Left cardiac atrium (tissue), 4 donors: ENCODE measurements at places on chromosomes 4 and X. TPM values are rescaled to one million over a fixed set of nuclear protein-coding genes. Genes with fewer than 3 reads are reported as not detected.

The MAGEC3 gene
- total RNA-seq = not detected

The TBX22 gene
- total RNA-seq = not detected

The FANCB gene
- total RNA-seq = 1.4 TPM

The PRSS12 gene
- not detected for total RNA-seq

The CT55 gene
- not detected for total RNA-seq

The GAGE2A gene
- not detected for total RNA-seq

The RRAGB gene
- total RNA-seq = 15.8 TPM

The LDB2 gene
- 30.3 TPM for total RNA-seq

The TCEAL5 gene
- total RNA-seq = 0.50 TPM

The MAGEB6 gene
- total RNA-seq = not detected

The RNF175 gene
- 7.7 TPM for total RNA-seq

DNA sequence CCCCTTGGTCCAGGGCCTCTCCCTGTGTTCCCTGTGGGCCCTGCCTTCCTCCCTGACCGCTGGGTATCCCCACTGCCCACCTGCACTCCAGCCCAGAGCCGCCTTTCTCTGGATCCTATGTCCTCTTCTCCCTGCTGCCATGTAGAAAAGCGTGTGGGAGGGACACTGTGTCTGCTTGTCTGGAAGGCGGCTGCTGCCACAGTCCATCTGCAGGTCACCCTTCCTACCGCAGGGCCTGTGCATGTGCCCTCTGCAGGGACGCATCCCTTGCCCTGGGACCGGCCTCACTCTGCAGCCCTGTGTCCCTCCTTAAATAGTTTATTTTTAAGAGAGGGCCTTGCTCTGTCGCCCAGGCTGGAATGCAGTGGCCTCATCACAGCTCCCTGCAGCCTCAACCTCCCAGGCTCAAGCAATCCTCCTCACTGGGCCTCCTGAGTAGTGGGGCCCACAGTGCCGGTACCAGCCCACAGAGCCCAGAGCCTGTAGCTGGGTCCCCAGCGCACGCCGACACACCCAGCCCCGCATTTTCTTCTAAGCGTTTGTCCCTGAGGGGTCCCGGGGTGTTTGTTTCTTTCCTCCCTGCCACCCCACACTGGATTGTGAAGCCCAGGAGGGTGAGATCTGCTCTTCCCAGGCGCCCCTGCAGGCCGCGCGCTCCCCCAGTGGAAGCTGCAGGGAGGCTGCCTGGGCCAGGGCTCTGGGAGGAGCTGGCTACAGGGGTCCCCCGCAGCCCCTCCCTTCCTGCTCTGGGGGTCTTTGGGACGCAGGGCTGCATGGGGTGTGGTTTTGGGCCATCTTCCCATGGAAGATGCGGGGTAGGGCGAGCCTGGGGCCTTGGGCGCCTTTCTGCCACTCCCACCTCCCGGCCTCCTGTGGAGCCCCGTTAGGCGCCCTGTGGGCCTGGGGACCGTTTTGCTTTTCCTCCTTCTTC is 12.8 kb upstream of the NAT8L start:
- no peak for DNase-seq

DNA sequence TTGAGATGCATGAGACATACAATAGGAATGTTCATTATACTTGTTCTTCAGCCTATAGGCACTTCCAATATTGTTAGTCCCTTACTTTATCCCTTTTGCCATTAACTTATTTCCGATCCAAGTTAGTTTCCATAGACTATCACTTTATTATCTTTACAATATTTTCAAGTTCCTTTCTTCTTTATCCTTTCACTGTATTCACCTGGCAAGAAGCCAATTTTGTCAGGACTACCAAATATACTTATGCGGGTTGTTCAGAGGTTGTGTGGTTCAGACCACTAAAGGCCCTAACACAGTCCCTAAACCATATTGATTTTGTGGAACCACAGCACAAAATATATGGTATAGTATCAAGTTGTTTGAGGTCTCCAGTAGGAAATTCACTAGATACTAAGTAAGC is 245.0 kb upstream of the HTR2C start:
- no peak for DNase-seq

DNA sequence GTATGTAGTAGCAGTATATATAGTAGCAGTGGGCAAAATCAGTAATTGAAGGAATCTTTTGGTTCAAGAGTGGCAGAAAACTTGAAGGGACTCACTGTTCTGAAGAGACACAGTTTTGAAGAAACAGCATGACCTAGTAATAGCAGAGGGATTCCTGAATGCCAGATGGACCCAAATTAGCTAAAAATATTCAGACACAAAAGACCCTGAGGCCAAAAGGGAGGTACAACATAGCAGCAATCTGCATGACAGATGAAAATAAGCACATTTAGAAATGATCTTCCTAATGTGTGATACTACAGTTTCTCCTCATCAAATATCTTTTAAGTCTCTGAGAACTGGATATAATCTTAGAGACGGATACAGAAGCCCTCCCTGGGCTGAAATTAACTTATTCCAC is 536.6 kb downstream of the PPARGC1A start:
- no peak for DNase-seq

DNA sequence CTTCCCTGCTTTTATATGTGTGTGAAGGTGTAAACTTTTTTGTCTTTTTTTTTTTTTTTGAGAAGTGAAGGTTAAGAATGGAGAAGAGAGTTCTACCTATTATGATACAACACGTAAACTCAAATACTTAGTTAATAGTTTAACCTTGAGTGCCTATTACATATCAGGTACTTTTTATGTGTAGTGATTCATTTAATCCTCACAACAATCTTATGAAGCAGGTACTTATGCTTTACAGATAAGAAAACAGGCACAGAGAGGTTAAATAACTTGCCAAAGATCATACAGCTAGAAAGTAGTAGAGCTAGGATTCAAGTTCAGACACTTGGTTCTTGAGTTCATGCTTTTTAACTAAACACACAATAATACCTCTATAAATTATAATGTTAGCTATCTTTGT is 107.4 kb downstream of the THOC2 start:
- DNase-seq = no peak

GRCh38 chr4:23959396-23960148 is 69.7 kb upstream of the PPARGC1A start:
- DNase-seq = no peak

- no peak for DNase-seq
Observed at GRCh38 chr4:158129694-158130093, 43.1 kb downstream of the GASK1B start.

GRCh38 chr4:121072224-121073003 is at the start of gene NDNF:
Gene NDNF (minus strand): TSS chr4:121072535. CDS start chr4:121045837, 26,698 bp downstream.
- peak; percentile 32 for DNase-seq

GRCh38 chr4:168511780-168512489 is 15.1 kb downstream of the PALLD start:
- DNase-seq = no peak

DNA sequence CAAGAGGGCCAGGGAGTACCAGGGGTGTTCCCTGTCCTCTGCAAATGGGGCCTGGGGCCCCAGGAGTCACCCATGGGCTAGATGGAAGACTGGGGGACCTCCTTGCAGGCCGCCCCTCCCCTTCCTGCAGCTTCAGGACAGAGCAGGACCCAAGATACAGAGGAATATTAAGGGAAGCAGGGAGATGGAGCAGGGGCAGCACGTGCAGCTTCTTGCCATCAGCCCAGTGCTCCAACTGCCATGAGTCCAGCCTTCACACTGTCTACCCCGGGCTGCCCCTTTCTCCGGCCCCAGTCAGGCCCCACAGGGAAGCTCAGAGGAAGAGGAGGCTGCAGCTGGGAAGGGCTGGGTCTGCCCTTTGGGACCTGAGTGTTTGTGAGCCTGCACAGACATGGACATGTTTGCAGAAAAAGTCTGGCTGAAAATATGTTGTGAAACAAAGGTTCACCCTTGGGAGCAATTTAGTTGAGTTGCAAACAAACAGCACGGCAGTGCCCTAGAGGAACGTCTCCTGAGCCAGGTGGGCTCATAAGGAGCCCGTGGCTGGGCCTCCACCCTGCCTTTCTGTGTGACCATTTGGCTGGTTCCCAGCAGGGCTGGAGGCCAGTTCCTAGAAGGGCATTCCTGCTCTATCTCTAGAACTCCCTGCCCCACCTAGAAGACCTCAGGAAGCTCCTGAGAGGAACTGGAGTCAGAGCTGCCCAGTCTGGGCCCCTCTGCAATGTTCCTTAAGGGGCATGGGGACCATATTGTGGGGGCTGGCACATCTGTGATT is 8.9 kb downstream of the FATE1 start:
- no peak for DNase-seq

GRCh38 chr4:89400287-89401035 is 92.9 kb upstream of the GPRIN3 start:
- no peak for DNase-seq

DNA sequence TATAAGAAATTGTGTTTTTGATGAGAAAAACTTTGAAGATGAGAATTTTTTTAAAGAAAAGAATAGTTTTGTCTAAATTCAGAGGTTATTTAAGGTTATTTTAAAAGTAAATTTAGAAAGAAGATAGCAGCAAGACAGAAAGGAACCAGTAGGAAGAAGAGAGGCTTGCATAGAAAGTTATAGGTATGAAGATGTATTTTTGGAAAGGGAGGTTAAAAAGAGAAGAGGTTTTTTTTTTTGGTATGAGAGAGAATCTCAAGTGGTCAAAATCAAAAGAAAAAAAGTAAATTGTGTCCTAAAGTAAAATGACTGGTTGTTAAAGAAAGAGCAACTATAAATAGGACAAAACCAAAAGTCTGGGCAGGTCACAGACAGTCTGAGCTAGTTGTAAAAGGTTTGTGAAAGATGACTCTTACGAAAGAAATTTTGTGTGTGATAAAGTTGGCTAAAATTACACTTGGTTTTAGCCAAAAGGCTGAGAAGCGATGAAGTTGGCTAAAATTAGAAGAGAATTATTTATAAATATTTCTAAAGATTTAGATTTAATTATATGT is 16.4 kb upstream of the EIF4E start:
- no peak for DNase-seq

- DNase-seq = no peak
Observed at GRCh38 chrX:31209005-31209628, 137.3 kb upstream of the FTHL17 start.

GRCh38 chr4:6834867-6835266 is 52.3 kb downstream of the KIAA0232 start:
- no peak for DNase-seq

GRCh38 chrX:139106069-139106468 is 394.6 kb upstream of the FGF13 start:
- no peak for DNase-seq

GRCh38 chr4:95693594-95693993 is 144.8 kb upstream of the UNC5C start:
- no peak for DNase-seq

GRCh38 chr4:74503580-74503979 is 58.6 kb downstream of the AREG start:
- DNase-seq = no peak

GRCh38 chr4:170729897-170730296 is 640.1 kb upstream of the AADAT start:
- DNase-seq = no peak

GRCh38 chrX:112874175-112874574 is 33.5 kb upstream of the AMOT start:
- DNase-seq = no peak

DNA sequence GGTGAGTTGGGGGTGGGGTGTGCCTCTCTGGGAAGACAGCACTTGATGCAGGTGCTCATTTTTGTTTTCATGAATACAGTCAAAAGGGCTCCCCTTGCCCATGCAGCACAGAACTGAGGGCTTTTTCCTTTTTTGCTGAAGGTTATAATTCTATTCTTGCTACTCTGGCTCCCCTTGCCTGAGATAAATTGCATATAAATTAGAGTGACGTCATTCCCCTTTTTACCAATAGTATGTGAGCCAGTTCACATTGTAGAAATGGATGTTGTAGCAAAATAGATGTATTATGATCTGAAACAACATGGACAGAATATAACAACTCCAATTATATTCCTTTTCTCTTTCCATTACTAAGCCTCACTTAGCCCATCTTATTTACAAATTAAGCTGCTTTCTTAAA is 28.4 kb downstream of the CXorf58 start:
- no peak for DNase-seq

GRCh38 chr4:158726633-158727032 is 3.4 kb upstream of the PPID start:
- no peak for DNase-seq

- no peak for DNase-seq
Observed at GRCh38 chrX:19790829-19791228, 96.6 kb downstream of the SH3KBP1 start.

GRCh38 chr4:61657016-61657415 is 456.9 kb downstream of the ADGRL3 start:
- no peak for DNase-seq

DNA sequence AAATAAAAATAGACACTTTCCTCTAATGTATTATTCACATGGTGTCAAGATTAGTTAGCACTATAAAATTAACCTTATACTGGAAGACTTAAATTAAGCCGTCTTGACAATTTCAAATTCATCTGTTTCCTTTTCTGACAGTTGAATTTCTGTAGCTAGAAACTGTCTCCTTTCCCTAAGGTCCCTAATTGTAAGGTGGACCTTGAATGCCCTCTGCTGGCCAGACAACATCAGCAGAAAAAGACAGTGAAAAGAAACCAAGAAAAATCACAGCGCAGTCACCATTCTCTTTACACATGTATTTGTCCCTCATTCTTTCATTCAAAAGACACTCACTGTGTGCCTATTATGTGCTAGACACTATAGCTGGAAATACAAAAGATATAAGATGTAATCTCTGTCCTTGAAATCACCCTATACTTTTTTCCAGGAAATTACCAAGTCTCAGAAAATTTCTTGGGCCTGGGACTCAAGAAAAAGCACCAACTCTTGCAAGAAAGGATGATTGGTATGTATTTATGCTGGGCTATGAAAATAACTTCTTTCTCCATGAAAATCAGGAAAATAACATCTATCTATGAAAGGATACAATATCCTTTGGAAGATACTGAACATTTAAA is 32.7 kb upstream of the AMBN start:
- DNase-seq = no peak

GRCh38 chr4:138113819-138114400 is 128.2 kb downstream of the SLC7A11 start:
- no peak for DNase-seq

DNA sequence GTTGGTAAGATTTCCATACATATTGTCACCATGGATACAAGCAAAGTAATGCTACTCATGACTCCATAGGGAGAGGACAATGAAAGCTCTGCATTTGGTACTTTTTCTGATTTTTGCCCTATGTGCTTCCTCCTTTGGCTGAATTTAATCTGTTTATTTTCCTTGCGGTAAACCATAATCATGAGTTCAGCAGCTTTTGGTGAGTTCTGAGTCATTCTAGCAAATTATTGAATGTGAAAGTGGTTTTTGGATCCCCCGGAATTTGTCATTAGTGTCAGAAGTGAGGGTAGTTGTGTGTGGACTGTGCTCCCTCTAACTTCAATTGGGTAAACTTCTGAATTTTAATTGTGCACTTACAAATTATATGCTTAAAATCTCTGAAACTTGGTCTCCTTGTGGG is 170.3 kb downstream of the MOSPD2 start:
- DNase-seq = no peak

- DNase-seq = no peak
Observed at GRCh38 chr4:113483131-113483530, 278.4 kb downstream of the CAMK2D start.

DNA sequence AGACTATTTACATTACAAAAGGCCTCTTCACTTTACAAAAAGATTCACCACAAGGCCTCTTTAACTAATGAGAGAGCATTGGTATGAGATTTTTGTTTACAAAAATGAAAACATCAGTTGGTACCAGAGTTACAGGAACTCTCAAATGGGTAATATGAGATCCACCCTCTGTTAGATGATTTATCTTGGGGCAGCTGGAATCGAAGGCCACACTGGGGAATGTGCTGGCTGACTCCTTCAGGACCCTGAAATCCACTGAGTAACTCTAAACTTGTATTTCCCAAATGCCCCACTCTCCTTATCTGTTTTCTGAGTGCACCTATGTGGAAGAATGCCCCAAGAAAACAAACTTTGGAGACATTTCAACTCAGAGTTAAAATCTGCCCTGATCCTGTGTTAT is 232.9 kb upstream of the F9 start:
- DNase-seq = no peak

GRCh38 chr4:85595796-85596559 is 121.0 kb downstream of the ARHGAP24 start:
- no peak for DNase-seq
